ENCODE measurements at places on chromosomes 5 and 9.

DNA sequence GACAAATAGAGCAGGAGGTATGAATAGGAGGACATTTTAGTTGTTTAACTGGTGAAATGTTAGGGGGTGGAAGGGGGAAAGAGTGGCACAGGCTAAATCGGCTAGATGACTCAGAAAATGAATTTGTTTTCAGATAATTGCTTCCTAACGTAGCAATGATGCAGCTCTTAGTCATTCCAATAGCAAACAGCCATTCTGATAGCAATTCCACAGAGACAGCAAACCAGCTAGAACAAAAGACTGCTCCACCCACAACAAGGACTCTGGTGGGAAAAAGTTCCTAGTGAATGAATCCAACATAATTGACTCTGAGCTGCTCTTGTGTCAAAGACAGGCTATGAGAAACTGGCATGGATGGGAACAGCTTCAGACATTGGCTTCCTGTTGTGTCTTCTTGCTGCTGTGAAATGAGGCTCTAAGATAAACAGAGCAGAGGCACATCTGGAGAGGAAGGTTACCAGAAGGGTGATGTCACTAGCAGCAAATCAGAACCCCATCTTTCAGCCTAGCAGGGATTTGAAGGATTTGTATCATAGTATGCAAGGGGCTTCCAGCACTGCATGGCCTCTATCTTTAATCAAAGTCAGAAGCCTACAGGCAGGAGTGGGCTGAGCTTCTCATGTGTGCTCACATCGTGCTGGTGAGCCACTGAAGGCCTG, 28.1 kb upstream of the F2RL1 start:
- peak; percentile 97 for DNase-seq

GRCh38 chr9:600006-600405, 241.5 kb upstream of the DMRT1 start:
- no peak for DNase-seq

- DNase-seq: no peak
Observed at GRCh38 chr5:122400938-122401337, 88.9 kb downstream of the SNCAIP start.

GRCh38 chr5:86686046-86686445, 68.3 kb downstream of the COX7C start:
- no peak for DNase-seq

- no peak for DNase-seq
Observed at GRCh38 chr5:30001826-30002225, 1191.7 kb upstream of the CDH6 start.

DNA sequence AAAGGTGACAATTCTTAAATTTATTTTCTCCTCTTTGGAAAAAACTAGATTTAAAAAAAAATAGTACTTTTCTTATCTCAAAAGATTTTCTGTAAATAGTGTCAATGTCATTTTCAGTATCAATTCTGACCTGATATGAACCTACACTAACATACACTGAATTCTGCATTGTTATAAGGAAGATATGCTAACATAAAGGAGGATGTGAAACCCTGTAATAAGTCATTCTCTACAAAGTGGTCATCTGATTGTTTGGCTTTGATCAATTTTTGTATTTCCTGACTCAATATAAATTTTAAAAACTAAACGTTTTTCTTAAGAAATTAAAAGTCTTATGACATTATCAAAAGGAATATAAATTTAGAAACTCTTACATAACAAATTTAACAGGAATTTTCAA, 233.6 kb upstream of the EDIL3 start:
- no peak for DNase-seq

DNA sequence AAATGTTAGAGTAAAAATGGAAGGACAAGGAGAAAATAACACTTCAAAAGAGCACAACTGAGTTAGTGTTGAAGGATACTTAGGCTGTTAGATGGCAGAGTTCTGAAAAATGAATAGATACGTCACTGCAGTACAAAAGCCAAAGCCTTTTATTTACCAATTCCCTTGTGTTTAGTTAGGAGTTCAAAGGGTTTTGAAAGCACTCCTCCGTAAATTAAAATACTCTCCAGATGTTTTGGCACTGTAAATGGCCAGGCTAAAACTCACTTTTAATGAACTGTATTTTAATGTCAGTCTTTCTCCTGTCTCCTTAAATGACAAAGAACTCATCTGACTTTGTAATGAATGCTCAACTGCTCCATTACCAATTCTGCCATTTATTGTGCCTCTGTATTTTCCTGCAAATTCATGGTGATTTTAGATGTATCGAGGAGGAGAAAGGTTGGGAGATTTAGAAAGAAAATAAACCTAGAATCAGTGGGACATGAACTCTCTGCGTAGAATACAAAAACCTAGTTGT, 1727.2 kb downstream of the MAT2B start:
- no peak for DNase-seq

GRCh38 chr5:79845448-79846197, 145.4 kb downstream of the MTX3 start:
- DNase-seq: peak; percentile 52

- DNase-seq: peak; percentile 15
Observed at GRCh38 chr9:137685741-137686420, 67.1 kb downstream of the EHMT1 start.

DNA sequence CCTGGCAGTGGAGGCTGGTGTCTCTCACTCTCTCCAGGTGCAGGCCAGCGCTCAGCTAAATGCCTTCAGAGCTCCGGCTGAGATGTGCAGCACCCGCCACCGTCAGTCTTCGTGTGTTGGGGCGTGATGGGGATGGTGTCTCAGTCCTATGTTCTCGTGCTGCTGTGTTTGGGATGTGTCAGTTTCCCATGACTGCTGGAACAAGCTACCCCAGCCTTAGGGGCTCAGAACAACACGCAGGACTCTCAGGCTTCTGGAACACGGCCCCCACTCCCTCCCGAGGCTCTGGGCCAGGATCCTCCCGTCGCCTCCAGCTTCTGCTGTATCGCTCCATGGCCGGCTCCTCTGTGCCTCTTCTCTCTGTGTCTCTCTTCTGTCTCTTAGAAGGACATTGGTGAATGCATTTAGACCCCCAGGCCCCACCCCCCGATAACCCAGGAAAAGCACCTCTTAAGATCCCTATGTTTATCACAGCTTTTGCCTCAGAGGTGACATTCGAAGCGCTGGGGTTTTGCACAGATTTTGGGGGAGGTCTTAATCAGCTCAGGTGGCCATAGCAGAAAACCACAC, 9.6 kb upstream of the CEP72 start:
- no peak for DNase-seq

- DNase-seq: no peak
Observed at GRCh38 chr5:140978260-140978659, 12.0 kb downstream of the PCDHAC2 start.

DNA sequence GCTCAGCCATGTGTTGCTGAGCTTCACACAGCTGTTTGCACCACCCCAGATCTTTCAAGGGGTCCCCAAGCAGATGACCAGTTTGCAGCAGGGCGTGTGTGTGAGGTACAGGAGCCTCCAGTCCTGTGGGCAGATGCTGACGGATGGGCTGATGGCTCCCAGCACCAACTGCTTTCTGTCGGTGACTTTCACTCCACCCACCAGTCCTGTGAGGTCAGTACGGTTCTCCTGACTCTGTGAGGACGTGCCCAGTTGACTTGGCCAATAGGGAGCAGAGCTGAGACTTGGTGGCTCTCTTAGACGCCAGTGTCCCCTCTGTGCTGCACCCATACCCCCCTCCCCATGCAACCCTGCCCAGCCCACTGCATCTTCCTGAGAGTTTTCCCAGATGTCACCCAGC, 19.7 kb downstream of the COL5A1 start:
- no peak for DNase-seq

DNA sequence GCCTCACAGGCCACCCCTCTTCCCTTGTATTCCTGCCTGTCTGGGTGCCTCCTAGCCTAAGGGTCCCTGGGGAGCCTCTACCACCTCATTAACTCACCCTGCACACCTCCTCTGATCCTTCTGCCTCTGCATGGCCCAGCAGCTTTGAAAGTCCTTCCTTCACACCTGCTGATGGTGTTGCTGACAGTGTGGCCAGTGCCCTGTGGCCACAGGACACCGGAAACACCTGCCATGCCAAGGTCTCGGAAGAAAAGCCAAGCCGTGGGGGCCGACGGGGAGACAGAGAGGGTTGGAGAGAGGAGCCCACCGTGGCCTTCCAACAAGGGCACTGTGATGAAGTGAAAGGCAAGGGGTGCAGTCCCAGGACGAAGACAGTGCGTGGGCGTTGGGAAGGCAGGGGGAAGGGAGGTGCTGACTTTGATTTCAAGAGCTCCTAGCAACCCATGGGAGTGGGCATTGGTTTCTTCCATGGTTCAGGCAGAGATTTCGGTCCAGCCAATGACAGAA, 4.1 kb downstream of the BTNL9 start:
- DNase-seq: no peak

DNA sequence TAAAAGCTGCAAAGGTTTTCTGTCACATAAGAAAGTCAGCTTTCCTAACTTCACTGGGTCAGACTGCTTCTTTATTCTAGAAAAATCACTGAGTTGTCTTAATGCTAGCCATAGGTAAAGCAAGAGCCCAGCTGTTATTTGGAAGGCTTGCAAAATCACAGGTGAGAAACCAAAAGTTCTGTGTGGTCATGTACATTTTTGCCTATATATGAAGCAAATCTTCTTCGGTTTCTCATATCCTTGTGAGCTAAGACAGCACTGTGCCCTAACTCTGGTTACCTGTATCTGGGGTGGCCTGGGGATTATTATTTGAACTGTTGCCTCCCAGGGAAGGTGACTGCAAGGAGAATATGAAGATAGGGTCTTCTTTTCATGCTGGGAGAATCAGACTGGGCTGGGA, 444.9 kb upstream of the CLINT1 start:
- DNase-seq: no peak

GRCh38 chr5:152511531-152512132, 106.6 kb upstream of the NMUR2 start:
- no peak for DNase-seq

DNA sequence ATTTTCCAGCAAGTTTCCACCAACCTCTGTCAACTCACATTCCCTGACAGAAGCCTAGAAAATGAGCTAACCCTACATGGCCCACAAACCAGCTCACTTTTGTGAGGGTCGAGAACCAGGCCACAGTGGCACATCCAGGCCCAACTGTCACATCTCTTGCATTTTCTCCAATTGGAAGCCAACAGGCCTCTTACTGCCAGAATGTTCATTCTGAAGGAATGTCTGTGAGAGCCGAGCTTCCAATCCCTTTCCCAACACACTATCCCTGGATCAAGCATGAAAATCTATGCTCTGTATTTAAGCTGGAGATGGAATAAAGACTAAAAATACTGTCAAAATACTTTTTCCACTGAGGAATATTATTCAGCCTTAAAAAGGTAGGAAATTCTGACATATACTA, 20.0 kb downstream of the MARCHF3 start:
- DNase-seq: no peak

- DNase-seq: no peak
Observed at GRCh38 chr5:42655982-42656650, 100.5 kb upstream of the CCDC152 start.

DNA sequence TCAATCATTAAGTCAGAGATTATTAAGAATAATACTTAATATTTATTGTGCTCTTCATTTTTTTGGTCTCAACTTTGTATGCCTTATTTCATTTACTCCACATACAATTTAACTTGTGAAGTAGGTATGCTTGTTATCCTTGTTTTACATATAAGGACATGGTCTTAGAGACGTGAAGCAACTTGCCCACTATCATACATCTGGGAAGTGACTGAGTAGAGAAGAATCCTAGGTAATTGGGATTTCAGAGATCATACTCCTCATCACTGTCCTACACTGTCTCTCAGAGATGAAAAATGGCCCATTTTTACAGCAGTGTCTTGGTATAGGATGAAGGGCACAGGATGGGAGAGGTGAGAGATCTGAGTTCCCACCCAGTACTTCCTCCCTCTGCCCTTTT, 23.3 kb downstream of the DMRT2 start:
- DNase-seq: no peak

DNA sequence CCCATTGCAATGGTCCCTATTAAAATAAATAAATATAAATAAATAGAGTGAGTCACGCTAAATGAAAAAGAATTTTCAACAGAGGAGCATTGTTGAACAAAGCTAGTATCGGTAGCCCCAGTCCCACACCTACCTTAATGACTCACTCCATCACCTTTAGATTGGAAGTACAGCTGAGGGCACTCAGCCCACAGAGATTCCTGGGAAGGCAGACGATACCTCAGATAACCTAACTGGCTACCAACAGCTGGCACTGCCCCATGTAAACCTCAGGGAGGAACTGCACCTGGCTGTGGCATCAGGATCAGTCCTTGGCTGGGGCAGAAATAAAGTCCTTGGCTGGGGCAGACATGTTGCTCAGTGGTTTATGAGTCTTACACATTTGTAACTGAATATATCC, 49.3 kb downstream of the SPRY4 start:
- no peak for DNase-seq

GRCh38 chr9:36174731-36175130, 5.5 kb downstream of the CCIN start:
- no peak for DNase-seq

DNA sequence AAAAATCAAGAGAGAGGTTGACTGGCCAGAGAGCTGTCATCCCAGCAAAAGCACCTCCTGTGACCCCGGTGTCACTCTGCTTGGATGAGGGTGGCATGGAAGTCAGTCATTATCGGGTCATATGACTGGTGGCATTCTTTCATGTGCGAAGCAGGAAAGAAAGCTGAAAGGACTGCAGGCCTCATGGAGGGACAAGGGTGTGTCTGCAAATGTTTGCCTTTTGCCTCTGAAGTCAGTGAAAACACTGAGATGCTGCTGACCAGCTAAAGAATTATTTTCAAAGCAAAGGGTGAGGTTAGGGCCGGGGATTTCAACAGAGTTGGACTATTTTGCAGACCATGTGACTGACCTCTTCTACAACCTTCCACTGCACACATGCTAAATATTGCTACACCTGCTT, 298.3 kb downstream of the CSNK1G3 start:
- no peak for DNase-seq

DNA sequence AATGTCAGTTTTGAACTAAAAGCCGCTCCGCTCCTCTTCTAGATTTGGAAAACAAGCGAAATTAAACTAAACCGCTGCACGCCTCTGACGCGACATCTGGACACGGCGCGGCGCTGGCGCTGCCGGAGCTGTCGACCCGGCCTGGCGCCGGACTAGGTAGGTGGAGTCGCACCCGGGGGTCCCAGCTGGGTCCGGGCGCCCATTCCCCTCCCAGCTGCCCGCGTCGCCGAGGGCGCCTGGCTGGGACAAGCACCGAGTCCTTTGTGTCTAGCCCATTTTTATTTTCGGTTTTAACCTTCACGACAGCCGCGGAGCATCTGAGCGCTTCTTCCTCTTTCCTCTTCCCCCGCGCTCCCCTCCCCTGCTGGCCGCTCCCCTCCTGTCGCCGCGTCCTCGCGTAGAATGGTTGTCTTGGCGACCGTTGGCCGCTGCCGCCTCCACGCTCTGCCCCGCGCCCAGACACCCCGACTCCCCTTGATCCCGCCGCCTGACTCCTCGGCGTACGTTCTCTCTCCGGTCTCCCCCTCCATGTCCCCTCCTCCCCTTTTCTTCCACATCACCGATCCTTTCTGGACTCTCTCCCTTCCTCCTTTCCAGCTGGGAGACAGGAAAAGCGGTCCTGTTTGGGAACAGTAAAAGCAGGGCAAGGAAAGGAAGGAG, 545 bp downstream of the CDKN2B-AS1 start:
- DNase-seq: no peak

Measured in HFF-Myc (cell line).